ENCODE measurements at places on chromosomes 4 and X. TPM values are rescaled to one million over a fixed set of nuclear protein-coding genes. Genes with fewer than 3 reads are reported as not detected.
A peak's percentile ranks its signal among the peaks of the same experiment; 100 is the strongest.

GRCh38 chrX:80578517-80579105 lies 158.4 kb downstream of the TENT5D start:
- no peak for DNase-seq

DNA sequence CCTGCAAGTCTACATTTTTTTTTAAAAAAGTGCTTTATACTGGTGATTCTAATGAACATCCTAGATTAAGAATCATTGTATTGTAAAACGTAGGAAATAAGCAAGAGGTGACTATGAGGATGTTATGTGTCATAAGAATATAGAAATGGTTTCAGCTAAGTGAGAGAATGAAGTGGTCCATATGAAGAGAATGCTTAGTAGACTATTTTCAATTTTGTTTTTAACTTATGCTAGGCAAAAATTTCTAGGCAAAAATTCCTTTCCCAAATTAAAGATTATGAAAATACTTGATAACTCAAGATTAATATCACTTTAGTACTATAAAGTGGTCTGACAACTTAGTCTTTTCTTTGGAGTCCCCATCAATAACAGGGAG lies 825 bp downstream of the DYNLT3 start:
- no peak for DNase-seq

GRCh38 chr4:33696586-33696985 lies 2547.7 kb downstream of the ARAP2 start:
- DNase-seq, result no peak

- peak; percentile 48 for DNase-seq
Measured at GRCh38 chr4:140884431-140885058, 128.4 kb upstream of the TBC1D9 start.

DNA sequence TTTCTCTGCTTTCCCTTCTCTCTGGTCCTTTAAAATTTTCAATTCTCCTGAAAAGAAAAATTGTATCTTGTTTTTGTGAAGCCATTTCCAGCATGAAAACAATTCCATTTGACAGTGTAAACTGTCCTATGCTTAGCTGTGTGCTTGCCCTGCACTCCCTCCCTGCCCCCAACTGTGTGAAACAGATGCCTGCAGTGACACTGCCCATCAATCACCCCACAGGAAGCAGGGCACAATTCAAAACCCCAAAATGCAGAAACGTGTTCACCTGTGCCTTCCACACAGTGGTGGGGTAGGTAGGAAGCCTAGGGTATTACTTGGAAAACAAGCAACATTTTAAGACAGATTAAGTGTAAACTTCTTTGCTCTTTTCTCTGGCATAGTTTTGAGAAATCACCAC lies 6.2 kb upstream of the FHDC1 start:
- DNase-seq, result peak; percentile 28

- no peak for DNase-seq
Measured at GRCh38 chr4:88963817-88964216, 93.2 kb downstream of the FAM13A start.

Gene PUDP
- total RNA-seq, result 18.8 TPM
